ENCODE measurements at places on chromosomes 2 and 18. TPM values are rescaled to one million over a fixed set of nuclear protein-coding genes. Genes with fewer than 3 reads are reported as not detected.

Gene PRSS56
- total RNA-seq = not detected

Gene ZBTB7C
- not detected for total RNA-seq

Gene CYP27C1
- 0.48 TPM for total RNA-seq

Gene CMPK2
- total RNA-seq = 4.7 TPM

Gene FLACC1
- total RNA-seq = not detected

Gene MTCL1
- 15.1 TPM for total RNA-seq

Gene EFEMP1
- total RNA-seq = 82.1 TPM

Gene OSR1
- total RNA-seq = 18.8 TPM

Gene PLB1
- total RNA-seq = not detected

Gene CHST10
- total RNA-seq = 19.7 TPM

Gene LYPD6B
- total RNA-seq = 0.13 TPM

Gene BCL11A
- total RNA-seq = 2.5 TPM

Gene SULT1C3
- not detected for total RNA-seq

Gene SERPINB11
- total RNA-seq = not detected

Gene ARHGAP28
- total RNA-seq = 5.3 TPM

Gene RGPD3
- under 0.01 TPM for total RNA-seq

Gene SANBR
- total RNA-seq = 7.2 TPM

Gene SYT4
- not detected for total RNA-seq

Gene PAX3
- total RNA-seq = not detected

Gene UPP2
- total RNA-seq = not detected

Gene INPP1
- 12.2 TPM for total RNA-seq

Gene CYP27A1
- total RNA-seq = 30.4 TPM

Measured in epithelial cell of alveolus of lung (primary cell).